NCI-H1417 treated with DMSO at 0.1 percent for 48 hours (cell line): ENCODE measurements at places on chromosomes 7 and 10.

GRCh38 chr10:104301907-104302690 lies 33.1 kb downstream of the GSTO2 start:
- DNase-seq: no peak

DNA sequence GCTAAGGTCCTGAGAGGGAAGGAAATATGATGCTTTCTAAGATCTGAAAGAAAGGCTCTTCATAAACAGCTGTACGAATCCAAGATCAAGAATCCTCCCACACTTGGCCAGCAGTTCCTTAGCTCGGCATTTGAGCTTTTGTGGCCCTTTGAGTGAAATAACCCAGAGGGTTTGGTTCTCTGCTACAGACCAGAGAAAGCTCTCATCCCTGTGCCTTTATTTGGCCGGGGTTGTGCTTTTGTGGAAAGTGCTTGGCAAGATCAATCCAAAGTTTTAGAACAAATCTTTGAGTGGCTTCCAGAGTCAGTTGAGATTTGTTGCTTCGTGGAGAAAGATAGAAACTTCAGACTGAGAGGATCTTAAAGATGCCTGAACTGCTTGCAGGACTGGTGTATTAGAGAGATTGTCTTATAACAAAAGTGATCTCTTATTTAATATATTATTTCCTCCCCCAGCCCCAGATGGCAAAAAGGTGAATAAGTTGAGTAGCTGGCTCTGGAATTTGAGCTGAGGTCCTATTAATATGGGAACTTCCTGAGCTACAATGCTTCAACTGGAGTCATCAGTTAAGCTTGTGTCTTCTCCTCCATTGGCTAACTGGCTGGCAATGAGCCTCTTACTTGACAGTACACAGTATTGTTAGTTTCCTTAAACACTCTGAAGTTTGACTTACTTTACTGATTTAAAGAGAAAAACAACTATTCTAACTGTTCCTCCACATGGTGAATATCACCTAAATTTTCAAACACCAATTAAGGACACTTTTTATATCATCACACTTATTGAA lies 687.3 kb downstream of the MAGI2 start:
- no peak for DNase-seq

GRCh38 chr7:108094346-108094745 lies 35.8 kb downstream of the LAMB4 start:
- DNase-seq: no peak

DNA sequence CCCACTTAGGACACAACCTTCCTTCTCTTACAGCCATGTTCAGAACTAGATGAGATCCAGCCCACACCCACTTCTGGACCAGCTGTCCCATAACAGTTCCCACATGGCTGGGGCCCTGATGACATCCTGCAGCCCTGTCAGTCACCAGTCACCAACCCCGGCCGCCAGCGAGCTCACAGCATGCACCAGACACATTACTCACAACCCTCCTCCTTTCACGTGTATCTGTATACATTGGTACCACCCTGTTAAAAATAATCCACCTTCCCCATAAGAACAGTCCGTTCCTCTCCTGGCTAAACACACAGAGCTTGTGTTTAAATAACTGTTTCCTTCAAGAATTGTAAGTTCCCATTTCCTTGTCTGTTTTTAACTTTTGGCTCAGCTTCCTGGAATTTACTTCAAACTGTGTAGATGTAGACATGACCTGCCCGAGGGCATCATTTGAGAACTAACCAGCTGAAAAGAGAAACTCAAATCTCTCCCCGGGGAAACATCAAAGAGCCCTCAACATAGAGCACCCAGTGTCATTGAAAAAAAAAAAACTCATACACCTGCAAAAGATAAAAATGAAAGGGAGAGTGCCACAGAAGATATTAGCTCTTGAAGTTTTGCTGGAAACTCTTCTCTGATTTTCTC lies 26.0 kb upstream of the PRLHR start:
- no peak for DNase-seq

DNA sequence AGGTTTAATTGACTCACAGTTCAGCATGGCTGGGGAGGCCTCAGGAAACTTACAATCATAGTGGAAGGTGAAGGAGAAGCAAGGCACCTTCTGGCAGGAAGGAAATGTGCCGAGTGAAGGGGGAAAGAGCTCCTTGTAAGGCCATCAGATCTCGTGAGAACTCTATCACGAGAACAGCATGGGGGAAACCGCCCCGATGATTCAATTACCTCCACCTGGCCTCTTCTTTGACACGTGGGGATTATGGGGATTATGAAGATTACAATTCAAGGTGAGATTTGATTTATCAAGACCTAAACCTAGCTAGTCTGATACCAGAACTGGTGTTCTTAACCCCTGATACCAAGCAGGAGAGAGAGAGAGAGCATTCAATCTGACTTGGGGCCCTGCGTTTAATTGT lies 258.7 kb downstream of the PTEN start:
- no peak for DNase-seq

DNA sequence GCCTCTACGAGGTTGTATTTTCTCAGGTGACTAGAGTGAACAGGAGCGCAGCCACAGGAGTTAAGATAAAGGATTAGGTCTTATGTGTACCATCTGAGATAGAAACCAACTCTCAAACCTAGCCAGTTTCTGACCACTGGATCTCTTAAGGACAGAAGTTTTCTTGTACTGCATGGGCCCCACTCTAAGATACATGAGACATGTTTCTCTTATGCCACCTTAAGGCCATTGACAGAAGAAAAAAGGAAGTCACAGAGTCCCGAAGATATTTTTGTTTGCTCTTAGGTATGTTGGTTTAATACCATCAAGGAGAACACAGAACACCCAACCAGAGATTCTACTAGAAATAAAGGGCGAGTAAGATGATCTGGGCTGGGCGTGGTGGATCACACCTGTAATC lies 335.8 kb downstream of the FRMD4A start:
- DNase-seq: no peak

DNA sequence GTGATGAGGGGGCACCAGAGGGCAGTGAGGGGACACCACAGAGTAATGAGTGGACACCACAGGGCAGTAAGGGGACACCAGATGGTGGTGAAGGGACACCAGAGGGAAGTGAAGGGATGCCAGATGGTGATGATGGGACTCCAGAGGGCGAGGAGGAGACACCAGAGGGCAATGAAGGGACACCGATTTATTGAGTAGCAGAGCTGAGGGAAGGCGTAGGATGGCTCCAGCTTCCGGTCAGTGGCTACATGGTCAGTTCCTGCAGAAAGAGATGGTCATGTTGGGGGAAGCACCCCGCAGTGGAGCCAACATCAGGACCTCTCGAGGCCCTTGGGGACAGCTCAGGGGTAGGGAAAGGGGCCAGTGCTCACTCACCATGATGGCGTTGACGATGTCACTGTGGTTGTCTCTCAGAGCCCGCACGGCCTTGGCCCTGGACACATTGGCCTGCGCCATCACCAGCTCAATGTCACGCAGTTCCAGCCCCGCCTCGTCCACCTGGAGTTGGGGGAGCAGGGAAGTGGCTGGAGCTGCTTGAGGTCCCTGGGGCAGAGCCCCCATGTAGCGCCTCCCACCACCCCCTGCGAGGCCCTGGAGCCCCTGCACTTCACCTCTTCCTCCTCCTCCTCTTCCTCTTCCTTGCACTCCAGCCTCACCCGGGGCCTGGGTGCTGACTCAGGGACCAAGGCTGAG lies 8.4 kb downstream of the NACAD start:
- DNase-seq: no peak

DNA sequence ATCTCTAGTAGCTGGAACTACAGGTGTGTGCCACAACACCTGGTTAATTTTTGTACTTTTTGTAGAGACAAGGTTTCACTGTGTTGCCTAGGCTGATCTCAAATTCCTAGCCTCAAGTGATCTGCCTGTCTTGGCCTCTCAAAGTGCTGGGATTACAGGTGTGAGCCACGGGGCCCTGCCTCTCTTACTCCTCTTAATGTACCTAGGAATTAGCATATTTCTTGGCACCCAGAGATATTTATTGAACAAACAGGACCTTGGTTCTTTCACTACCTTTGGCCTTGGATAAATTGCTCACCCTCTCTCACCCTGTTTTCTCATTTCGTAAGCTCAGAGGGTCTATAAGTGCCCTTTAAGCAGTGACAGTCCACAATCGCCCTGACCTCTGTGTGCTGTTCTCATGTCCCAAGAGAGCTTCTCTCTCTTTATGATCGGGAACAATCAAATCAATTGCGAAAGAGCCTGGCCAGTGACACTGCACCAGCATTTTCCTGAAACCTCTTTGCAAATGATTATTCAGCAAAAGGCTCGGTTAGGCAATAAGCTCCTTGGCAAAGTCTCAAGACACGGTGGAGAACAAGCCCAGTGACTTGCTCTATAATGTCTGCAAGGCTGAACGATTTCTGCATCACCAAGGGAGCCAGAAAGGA lies 117.7 kb downstream of the APBB1IP start:
- no peak for DNase-seq

GRCh38 chr7:121531175-121532070 lies 135.3 kb upstream of the FAM3C start:
- no peak for DNase-seq

GRCh38 chr7:94174956-94175355 lies 170.8 kb upstream of the BET1 start:
- DNase-seq: no peak
